ENCODE measurements at places on chromosomes 1 and 21.

GRCh38 chr1:36941316-36941978, 92.9 kb downstream of the GRIK3 start:
- no peak for DNase-seq

DNA sequence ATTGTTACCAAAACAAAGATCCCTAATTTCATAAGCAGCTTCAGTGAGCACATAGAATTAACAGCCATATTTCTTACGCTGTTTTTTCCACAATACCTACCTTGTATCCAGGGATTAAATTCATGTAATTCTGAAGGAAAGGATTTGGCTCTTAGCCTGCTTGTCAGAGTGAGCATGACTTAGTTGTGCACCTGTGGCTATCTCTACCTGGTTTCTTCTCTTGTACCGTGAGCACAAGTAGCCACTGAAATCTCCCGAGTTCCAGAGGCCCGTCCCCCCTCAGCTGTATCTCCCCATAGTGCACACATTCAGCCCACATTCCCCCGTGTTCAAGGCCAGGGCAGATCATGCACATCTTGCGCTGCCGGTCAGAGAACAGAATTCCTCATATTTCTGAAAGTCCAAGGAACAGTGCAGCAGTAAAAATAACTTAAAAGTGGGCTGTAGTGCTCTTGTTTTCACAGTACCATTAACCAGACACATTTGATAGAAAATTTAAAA, 2.3 kb downstream of the TENT5C start:
- no peak for DNase-seq

GRCh38 chr1:87555366-87555765, 226.7 kb downstream of the LMO4 start:
- DNase-seq = no peak

DNA sequence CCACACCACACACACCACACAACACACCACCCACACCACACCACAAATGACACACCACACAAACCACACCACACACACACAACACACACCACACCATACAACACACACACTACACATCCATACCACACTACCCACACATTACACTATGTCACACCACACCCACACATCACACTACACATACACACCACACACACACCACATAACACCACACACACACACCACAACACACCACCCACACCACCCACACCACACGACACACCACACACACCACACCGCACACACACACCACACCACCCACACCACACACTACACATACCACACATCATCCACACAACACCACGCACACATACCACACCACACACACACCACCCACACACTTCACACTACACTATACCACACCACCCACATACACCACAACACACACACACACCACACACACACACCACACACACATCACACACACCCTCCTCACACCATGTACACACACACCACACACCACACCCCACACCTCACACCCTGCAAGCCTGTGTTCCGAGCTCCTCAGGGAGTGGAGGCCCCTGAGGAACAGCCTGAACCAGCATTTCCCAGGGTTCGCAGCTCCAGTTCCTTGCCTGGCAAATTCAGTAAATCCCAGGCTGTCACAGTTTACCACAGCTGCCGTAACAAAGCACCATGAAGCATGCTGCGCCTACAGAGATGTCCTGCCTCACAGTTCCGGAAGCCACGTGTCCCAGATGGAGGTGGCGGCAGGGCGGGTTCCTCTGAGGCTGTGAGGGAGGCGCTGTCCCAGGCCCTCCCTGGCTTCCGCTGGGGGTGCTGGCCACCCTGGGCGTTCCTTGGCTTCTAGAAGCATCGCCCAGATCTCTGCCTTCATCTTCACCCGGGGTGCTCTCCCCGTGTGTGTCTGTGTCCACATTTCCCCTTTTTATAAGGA, 69.8 kb upstream of the ATP5PO start:
- DNase-seq = no peak

DNA sequence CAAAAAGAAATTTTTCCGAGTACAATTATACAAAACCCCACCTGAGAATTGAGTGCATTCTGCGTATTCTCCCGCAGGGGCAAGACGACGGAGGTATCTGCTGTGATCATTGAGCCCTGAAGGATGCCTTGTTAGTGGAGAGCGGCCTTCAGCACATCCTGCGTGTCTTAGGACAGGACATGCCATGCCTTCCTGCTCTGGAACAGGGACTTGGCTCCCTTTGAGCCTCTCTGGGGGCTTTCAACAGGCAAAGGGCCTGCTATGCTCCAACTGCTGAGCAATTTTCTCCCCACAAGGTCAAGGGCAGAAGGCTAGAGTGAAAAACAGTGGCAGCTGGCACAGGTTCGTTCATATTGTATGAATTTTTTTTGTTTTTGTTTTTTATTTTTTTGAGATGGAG, 52.4 kb downstream of the TOR1AIP2 start:
- no peak for DNase-seq

DNA sequence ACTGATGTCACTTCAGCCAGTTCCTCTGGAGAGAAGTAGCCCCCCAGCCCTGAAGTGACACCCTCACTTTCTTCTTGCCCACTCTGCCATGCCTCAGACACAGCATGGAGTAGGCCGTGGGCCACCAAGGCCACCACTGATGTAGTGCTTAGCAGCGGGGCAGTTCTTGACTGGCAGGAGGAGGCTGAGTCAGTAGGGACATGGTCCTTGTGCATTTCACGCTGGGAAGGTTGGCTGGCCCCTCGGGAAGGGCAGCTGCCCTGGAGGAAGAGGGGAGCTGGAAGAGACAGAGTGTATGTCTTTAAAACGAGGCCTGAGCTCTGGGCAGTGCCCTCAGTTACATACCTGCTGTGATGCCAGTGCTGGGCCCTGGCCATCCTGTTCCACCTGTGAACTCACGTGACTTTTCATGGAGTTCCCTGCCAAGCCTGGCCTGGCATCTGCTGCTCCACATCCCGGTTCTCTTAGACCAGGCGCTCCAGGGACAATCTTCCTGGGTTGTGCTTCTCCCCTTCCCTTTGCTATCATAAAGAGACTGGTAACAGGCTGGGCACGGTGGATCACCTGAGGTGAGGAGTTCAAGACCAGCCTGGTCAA, 158.6 kb upstream of the TMEM51 start:
- DNase-seq = no peak

DNA sequence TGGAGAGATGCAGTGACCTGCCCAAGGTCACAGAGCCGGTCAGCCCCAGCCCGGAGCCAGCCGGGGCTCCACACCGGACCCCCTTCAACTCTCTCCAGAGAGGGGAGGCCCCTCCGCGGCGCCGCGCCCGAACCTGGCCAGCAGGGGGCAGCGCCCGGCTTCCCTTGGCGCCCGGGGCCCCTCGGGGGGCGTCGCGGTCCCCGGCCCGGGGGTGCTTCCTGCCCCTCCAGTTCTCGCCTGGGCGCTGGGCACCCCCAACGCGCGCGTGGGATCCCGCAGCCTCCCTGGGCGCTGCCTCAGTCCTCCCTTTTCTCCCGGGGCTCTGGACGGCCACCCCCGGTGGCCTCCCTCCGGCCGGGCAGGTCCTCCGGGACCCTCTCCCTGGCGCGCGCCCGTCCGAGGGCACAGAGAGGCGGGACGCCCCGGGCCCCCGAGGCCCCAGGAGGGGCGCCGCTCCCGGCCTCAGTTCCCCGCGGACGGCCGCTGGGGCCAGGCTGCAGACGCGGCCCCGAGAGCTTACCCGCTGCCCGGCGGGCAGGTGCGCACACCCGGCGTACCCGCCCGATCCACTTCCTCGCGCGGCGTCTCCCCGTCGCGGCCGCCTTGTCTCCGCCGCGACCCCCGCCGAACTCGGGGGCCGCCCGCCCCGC, 406 bp downstream of the HTR1D start:
- DNase-seq = no peak

GRCh38 chr1:7770997-7771822, at the start of gene VAMP3:
TSS of gene VAMP3 (plus strand) at chr1:7771296. CDS start at chr1:7771384, 88 bp downstream.
- DNase-seq = peak; percentile 90

DNA sequence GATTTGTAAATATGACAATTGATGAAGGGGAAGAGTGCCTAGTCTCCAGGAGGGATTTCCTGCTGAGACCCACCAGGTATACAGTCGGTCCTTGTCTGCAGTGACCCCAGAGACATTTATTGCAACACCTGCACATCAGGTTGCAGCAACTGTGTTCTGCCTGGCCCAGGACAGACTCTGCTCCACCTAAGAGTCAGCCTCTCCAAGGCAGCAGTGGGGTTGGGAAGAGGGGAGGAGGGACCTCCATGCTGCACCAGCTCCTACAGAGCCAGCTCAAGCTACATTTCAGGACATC, 120.4 kb upstream of the IRF2BP2 start:
- DNase-seq = no peak

All from CD14-positive monocyte (primary cell).